ENCODE measurements at places on chromosomes 5 and 9.

GRCh38 chr9:69675563-69675962, 3.4 kb upstream of the APBA1 start:
- H3K27ac ChIP-seq: no peak overlapping the region
- H3K36me3 ChIP-seq: peaks cover 2% of the 10 kb centered on the region
- peaks cover 11% of the 10 kb centered on the region for H3K4me1 ChIP-seq
- no peak for DNase-seq

DNA sequence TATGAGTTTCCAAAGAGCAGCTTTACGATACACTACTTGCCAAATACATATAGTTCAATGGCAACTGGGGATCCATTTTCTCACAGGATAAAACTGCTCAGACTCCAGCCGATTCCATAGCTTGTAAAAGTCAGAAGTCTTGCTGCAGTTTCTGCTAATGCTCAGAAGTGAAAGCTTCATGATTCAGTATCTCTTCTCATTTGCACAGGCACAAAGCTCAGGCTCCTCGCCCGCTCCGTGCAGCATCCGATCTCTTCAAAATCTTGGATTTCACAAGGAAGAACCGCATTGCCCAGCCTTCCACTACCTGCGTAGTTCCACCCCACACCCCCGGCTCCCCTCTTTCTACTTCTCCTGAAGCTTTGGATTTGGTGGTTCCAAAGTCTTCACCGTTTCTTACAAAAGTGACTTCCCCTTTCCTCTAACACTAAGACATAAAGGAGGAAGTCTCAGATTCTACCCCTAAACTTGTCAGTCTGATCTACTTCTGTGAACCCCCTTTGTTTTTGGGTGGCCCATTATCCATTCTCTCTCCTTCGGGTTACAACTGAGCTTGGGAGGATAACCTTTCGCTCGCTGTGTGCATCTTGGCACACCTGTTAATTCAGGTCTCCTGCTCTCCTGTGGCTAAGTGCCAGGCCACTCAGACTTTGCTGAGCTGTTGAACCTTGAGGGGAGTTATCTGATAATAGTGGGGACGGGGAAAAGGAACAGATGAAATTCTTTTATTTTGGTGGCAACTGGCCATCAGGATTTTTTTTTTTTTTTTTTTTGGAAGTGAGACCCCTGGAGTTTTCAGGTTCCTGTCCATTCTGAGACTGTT, 194.1 kb downstream of the GNA14 start:
- no peak for DNase-seq
- peak overlapping the region; percentile 47 for H3K4me3 ChIP-seq
- peaks cover 13% of the 10 kb centered on the region for H3K4me1 ChIP-seq
- no peaks in the 10 kb centered on the region for H3K36me3 ChIP-seq
- H3K27me3 ChIP-seq: peaks cover 26% of the 10 kb centered on the region

GRCh38 chr9:68750786-68751185, 45.7 kb downstream of the PIP5K1B start:
- no peaks in the 10 kb centered on the region for H3K36me3 ChIP-seq
- no peak for DNase-seq
- no peak overlapping the region for H3K4me3 ChIP-seq
- H3K4me1 ChIP-seq: no peaks in the 10 kb centered on the region
- H3K27ac ChIP-seq: no peak overlapping the region
- H3K27me3 ChIP-seq: peaks cover 33% of the 10 kb centered on the region

DNA sequence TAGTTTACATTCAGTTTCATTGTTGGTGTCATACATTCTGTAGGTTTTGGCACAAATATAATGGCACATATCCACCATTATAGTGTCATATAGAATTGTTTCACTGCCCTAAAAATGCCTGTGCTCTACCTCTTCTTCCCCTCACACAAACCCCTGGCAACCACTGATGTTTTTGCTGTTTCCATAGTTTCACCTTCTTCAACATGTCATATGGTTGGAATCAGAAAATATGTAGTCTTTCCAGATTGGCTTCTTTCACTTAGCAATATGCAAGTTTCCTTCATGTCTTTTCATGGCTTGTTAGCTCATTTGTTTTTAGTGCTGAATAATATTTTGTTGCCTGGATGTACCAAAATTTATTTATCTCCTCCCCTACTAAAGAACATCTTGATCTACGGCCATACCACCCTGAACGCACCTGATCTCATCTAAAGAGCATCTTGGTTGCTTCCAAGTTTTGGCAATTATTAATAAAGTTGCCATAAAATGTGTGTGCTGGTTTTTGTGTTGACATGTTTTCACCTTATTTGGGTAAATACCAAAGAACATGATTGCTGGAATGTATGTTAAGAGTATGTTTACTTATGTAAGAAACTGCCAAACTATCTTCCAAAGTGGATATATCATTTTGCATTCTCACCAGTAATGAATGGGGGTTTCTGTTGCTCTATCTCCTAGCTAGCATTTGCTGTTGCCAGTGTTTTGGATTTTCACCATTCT, 17.0 kb upstream of the CDK20 start:
- no peak for DNase-seq

DNA sequence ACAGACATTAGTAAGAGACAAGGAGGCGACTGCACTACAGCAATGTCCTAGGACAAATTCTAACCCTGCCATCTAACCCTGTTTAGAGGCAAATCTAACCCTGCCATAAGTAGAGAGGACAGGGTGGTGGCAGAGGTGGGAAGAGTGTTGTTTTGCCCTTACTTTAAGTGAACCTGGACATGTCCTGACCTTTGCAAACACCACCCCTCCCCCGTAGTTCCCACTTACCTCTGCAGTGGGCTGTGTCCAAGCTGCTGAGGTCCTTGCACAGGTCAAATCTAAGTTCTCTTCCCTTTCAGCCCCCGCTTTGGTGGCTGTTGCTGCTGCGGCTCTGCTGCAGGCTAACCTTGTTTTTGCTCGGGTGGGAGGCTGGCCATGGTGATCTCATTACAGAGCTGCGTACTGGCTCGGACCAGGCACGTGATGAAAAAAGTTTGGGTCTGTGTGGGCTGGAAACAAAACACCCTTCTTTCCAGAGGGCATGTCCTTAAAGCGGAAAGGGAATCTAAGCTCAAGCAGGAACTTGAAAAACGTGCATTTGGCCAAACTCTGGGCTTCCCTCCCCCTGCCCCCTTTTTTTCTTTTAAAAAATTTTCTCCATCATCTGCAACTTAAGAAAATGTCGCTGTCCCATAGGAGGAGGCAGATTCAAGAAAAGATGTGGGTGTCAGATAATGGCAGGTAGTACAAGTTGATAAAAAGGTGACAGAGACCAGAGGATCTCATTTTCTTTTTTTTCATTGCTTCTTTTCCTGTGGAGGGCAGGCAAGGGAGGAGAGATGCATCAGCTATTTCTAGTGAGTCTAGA, at the start of gene FAXDC2:
Gene FAXDC2, minus strand, starts transcription at position 349 of the 808 bp plus-strand sequence. CDS start 12,425 bp downstream, outside the sequence.
- no peak for DNase-seq
- H3K27ac ChIP-seq: peak within 1 kb of the TSS; percentile 38
- H3K4me3 ChIP-seq: no peak within 1 kb of the TSS
- no peaks in the 10 kb centered on the region for H3K4me1 ChIP-seq
- peaks cover 5% of the 10 kb centered on the region for H3K36me3 ChIP-seq

DNA sequence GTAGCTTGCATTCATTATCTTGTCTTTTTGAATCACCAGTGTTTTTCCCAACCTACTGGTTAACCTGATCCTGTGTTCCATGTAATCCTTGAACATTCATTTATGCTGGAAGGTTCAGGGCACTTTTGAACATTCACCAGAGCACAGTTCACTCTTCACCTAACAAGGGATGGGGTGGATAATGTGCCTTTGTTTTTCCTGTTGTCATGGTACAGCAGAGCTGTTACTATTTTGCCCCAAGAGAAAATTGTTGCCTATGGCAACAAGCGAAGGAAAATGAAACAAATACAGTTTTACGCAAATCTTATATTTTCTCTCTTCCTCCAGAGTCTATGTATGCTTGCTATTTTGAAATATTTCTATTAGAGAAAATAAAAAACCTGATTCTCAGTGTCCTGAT, 60.3 kb upstream of the RIOK2 start:
- no peak overlapping the region for H3K27ac ChIP-seq
- H3K4me1 ChIP-seq: no peaks in the 10 kb centered on the region
- no peak for DNase-seq
- no peaks in the 10 kb centered on the region for H3K36me3 ChIP-seq
- no peak overlapping the region for H3K4me3 ChIP-seq
- no peaks in the 10 kb centered on the region for H3K27me3 ChIP-seq

DNA sequence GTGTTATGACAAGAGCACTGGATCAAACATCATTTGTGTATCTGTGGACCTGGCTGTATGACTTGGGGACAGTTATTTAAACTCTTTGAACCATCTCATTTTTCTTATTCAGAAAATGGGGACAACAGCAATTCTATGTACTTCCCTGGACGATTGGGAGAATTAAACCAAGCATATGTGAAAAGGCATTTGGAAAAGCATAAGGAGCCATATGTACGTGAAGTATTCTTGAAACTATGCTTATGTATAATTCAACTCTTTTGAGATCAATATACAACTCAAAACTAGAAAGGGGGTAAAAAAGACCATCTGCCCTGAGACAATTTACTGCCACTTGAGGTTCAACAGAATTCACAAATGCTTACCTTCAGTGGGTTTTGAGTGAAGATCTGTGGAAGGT, 75.5 kb downstream of the NLN start:
- no peaks in the 10 kb centered on the region for H3K36me3 ChIP-seq
- no peak for DNase-seq
- H3K27me3 ChIP-seq: no peaks in the 10 kb centered on the region
- no peak overlapping the region for H3K4me3 ChIP-seq

DNA sequence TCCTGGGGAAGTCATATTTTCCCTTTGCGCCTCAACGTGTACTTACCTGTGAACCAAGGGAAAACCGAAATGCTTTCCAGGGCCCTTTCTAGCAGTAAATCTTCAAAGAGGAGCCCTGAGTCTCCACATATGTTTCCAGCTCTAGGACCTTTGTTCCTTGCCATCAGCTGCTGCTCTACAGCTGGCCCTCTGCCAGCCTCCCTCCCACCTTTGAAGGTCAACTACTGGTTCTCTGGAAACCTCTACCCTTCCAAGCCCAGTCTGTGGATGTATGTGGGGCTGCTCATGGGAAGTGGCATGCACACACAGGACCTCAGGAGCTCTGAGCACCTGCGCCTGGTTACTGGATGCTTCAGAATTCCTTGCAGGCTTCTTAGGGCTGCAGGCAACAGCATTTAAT, 117.2 kb downstream of the PSD2 start:
- H3K27me3 ChIP-seq: peaks cover 46% of the 10 kb centered on the region
- H3K27ac ChIP-seq: no peak overlapping the region
- no peaks in the 10 kb centered on the region for H3K36me3 ChIP-seq
- no peak overlapping the region for H3K4me3 ChIP-seq
- DNase-seq: no peak
